ENCODE measurements at places on chromosomes 3 and 15.

GRCh38 chr3:101423984-101424888 lies 88.8 kb downstream of the SENP7 start:
- DNase-seq: no peak

DNA sequence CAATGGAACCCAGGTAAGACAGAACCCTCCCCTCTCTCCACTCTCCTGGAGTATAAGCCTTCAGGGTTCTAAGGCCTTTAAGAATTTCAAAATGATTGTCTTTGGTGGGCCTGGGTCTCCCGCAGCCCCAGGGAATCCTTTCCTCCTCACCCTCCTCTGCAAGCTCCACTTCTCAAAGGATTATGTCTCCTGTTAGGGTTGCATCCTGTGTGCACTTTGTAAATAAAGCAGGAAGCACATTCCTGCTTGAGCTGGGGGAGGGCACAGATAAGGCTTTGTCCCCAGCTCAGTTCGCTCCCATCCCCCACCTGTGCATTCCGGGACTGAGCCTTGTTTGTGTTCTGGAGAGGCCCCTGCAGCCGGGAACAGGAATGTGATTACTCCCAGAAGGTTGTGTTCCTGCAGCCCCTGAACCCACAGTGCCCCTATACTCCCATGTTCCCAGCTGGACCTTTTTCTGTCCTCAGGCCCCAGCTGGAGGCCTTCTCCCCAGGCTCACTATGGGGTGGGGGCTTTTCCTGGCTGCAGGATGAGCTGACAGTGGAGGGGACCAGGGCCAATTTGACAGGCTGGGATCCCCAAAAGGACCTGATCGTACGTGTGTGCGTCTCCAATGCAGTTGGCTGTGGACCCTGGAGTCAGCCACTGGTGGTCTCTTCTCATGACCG lies 9.5 kb downstream of the TYRO3 start:
- no peak for DNase-seq

- no peak for DNase-seq
Measured at GRCh38 chr15:95770196-95770595, 560.3 kb upstream of the NR2F2 start.

GRCh38 chr15:78040653-78041244 lies 36.8 kb downstream of the TBC1D2B start:
- no peak for DNase-seq

GRCh38 chr3:81920816-81921215 lies 159.4 kb upstream of the GBE1 start:
- no peak for DNase-seq

DNA sequence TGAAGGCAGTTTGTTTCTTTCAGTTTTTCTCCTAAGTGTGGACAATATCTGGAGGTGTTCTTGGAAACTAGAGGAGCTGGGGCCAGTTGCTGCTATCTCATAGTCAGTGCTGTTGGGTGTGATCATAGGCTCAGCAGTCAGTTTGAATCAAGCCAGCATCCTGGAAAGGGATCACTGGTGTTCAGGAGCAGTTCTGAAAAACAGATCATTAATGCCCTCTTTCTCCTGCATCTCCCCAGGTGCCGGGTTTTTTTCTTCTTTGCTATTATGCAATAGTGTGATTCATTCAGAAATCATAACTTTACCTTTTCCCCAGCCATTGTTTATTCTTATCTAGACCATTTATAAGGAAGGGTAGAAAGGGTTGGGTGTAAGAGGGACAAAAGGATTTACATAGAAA lies 24.0 kb downstream of the LNP1 start:
- DNase-seq: no peak
